Activated T-helper 1 cell treated with anti-CD3 and anti-CD28 coated beads, Interleukin-2, amount 50 U/mL, for 16 hours (primary cell): ENCODE measurements at places on chromosomes 11 and 22.

GRCh38 chr11:72685560-72686480 is 11.6 kb upstream of the PDE2A start:
- DNase-seq, result no peak

DNA sequence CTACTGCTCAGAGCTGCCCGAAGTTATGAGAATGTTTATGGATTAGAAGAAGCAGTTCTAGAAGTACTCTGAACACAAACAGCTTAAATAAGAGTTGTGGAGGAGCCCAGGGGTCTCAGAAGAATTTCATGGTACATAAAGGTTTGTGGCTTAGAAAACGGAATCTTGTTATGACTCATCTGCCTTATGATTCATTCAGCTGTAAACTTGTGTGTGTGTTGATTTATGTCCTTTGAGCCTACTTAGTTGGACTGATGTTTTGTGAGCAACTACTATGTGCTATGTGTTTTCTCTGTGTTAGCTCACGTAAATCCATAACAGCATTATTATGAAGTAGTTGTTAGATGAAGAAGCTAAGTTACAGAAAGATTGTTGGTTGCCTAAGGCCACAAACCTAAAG is 203.7 kb downstream of the PGR start:
- DNase-seq, result no peak

DNA sequence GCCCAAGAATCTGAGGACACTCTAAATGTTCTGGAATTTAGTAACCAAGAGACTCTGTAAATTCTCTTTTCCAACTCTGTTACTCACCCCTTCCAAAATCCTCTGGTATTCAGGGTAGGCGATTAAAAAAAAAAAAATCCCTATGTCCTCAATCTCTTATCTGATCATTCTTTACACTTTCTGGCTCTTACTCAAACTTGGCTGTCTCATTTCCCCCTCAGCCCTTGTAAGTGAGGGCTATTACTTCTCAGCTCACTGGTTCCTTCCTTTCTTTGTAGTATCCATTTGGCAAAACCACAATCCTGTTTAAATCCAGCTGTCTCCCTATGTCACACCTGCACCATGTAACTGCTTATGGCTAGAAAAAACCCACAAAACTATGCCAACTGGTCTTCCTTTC is 12.7 kb upstream of the MSANTD2 start:
- no peak for DNase-seq

DNA sequence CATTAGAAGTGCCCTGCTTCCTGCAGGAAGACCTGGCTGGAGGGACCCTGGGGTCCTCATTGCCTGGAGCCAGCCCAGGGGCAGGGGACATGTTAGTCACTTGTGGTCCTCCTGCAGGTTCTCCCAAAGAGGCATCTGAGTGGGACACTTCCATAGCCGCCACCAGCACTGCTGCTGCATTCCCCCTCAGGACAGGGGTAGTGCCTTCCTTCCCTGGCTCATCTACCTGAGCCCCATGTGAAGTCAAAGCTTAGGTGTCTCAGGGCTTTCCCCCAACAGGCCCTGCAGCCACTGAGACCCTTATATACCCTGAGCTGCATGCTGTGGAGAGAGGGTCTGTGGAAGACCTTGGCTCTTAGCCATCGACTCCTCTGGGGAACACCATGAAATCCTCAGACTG is 45.0 kb upstream of the VPREB1 start:
- no peak for DNase-seq

DNA sequence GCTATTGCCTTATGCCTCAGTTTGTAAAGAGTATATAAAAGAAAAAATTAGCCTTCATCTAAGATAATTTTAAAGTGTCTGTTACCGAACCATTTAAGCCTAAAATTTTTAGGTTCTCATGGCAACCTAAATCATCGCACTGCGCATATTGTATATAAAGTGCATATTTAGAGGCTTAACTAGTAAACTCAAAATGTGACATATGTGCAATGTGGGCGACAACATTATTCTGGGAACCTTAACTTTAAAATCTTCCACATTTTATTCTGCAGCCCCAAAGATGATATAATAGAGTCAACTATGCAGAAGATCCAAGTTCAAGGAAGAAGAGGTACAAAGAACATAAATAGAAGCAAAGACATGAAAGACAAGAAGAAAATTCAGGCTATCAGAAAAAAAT is 23.0 kb downstream of the CELF1 start:
- DNase-seq, result no peak

DNA sequence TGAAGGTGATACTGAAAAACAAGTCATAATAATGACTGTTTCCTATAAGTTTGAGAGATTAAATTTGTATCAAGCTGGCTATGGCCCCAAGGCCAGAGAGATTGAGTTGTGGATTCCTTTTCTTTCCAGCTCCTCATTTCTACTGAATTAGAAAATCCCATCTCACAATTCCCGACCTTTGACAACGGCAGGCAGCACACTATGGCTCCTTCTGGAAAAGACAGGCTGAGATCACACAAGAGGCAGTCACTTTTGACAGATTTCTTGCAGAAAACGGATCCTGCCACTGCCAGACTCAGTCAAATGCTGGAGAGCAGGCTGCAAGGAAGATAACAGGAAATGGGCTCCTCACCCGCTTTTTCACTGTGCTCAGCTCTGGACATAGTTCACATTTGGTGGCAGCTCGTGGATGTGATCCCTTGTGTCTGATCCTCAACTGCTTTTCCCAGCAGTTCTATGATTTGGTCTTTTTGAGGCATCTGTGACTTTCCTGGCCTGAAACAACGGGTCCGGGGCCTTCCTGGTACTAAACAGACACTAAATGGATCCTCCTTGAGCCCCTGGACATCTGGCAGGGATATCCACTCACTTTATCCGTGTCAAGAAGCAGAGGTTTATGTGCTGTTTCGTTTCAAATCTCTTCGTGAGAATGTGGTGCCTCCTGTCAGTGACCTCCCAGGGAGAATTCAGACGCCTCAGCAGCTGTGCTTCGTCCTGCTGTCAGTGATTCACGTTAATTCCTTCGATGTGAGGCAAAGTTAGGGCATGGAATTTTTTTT is 26.1 kb upstream of the RTL6 start:
- DNase-seq, result no peak

DNA sequence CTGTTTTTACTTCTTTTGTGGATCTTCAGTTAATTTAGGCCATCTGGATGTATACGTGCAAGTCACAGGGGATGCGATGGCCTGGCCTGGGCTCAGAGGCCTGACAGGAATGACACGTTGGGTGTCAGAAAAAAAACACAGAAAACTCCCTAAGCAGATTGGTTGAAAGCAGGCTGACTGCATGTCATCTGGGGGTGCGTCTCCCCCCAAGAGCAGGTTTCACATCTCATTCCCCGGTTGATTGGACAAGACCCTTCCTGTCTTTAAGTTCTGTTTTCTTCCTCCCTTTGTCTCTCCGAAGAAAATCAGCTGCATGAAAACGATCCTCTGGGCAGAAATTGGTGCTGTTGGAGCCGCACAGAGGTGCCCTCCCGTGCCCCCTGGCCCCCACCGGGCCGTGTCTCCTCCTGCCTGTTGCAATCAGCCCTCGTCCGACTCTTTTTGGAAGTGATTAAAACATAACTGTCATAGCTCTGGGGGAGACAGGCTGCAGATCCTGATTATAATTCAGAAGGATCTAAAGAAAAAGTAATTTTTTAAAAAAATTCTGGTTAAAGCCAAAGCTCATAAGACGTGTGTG is 71.8 kb upstream of the PARVG start:
- no peak for DNase-seq

DNA sequence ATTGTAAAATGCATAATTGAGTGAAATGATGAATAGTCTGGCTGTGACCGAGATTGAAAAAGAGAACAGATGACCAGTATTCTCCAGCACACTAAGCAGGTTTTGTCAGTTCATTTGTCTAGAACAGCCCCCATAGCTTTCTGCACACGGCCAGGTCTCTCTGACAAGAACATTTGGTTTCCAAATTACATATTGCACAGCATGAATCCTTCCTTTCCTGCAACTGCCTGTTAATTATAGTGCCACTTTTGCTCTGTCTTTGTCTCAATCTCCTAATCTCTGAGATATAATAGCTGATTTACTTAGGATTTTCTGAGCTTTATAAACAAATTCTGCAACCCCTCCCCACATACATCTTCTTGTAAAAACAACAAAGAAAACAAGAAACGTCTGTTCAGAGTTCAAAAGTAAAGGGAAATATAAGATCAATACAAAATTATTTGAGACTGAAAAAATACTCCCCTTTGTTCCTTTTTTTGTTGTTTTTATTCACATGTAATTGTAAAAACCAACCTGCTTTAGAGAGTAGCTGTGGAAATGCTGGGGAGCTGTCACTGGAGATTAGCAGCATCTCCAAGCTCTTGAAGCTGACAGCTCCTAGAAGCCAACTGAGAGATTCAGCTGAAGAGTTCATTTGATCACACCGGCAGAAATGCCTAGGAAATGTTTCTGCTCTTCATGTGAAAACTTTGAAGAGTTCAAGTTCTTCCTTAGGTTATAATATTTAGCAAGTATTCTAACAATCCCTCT is 998.1 kb downstream of the DLG2 start:
- DNase-seq, result no peak

DNA sequence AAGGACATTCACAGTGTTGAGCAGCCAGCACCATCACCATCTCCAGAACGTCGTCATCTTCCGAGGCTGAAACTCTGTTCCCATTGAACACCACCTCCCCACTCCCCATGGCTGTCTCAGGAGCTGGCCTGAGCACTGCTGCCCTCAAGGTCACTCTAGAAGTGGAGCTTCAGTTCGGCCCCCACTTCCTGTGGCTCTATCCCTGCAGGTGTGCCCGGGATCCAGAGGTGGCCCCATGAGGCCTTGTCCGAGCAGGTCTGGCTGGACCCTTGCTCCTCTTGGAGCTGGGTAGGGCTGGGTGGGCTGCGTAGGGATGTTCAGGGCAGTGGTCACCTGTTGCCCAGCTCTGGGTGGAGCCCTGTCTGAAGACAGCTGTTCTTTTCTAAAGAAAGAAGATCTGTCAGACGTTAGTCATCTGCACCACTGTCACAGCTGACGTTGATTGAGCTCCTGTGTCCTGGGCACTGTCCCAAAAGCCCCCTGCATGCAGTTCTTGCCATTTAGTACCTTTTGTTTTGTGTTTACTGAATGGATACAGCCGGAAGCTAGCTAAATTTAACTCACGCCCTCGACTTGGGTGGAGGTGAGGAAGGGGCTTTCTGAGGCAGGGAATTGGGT is 75.5 kb upstream of the CLDN5 start:
- no peak for DNase-seq

DNA sequence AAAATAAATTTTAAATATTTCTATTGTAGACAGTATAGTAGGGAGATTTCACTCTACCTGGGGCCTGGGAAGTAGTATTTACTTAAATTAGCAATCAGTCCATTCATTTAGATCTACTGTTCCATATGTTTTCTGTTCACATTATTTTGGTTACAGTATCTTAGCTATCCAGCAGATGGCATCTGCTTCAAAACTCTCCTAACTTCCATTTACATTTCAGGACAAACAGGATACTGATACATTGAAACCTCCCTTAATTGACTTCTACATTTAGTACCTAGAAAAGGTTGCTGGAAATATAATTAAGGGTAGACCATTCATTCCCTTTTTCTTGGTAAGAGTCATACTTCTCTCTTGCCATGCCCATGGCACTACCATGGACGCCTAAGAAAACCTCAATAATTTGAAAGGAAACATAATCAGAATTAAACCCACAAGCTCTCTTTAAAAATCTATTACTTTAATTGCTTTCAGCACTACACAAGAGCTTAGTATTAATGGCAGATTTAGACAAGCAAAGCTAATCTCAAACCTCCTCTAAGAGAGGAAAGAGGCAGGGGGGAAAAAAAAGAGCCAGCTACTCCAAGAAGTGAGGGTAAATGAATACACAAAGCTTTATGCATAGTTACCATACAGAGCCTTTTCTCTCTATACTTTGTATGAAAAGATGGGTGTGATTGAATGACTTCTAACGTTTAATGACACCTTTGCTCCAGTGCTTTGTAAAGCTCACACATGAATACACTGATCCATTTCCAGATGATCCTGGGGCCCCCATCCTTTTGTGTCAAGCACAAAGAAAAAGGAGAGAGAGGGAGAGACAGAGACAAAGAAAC is 131.2 kb upstream of the MTMR2 start:
- no peak for DNase-seq

DNA sequence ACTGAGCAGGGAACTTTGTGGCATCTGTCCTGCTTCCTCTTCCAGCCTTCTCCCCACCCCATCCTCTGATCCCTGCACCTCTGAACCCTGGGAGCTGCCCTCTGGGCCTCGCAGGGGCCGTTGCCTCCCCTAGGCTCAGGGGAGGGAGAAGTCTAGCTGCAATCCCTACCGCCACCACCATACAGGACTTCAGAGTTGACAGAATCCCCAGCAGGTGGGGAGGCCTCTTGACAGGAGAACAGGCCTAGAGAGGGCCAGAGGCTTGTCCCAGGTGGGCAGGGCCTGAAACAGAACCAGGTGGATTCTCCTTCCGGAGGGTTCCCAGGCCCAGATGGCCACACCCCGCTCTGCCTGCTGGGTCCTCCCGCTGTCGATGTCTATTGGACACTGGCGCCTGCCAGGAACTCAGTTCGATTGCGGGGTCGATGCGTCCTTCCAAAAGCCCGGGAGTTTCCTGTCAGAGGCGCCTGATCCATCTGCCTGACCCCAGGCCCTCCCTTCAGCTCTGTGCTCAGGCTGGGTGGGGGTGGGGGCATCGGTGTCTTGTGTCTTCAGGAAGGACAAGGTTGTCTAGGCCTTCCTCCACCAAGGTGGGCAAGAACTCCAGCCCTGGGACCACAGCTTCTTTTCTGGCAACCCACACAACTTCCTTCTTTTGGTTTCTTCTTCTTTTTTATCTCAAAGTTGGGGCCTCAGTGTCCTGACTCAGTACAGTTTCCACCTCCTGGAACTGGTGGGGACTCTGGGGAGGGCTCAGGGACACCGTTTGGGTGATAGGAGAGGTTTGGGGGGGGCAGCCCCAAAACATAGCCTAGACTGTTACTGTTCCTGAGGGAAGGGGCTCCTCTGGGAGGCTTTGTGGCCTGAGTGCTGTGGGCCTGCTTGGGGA is 6.4 kb downstream of the STARD10 start:
- DNase-seq, result no peak

GRCh38 chr22:28900379-28900925 is 17.1 kb downstream of the ZNRF3 start:
- DNase-seq, result no peak

DNA sequence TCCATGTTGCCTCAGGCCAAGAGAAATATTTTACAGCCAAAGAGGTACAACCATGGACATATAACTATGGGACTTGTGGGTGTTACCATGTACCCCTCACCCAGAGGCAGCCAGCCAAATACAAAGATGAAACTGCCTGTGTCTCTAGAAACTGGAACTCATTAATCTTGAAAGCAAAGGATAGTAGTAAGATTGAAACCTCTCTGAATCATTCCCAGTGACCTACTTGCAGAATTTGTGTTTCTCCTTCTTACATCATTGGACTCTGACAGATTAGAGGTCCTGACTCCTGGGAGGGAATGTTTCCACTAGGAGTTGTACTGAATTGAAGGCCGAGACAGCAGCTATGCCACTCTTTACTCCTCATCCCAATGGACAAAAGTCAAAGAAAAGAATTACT is 257.4 kb upstream of the UBASH3B start:
- no peak for DNase-seq

- no peak for DNase-seq
Measured at GRCh38 chr22:29623059-29623458, 19.6 kb downstream of the NF2 start.
